ENCODE measurements at places on chromosomes 1 and 21.

- DNase-seq: peak; percentile 12
Measured at GRCh38 chr1:31789259-31790065, 25.3 kb upstream of the ADGRB2 start.

DNA sequence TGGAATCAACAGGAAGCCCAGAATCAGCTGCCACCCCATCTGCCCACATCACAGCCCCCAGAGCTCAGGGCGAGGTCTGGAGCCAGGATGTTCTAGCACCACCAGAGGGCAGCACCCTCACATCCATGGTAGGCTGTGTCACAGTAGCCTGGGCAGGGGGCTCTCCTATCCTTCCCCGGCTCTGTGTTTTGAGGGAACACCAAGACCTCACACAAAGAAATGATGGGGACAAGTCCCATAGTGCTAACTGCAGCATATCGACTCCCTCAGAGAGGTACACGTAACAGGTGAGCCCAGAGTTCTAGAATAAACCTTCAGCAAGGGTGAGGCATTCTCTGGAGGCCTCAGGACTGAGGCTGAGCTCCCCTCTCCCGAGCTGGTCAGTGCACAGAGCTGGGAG lies 2.3 kb upstream of the KCNC4 start:
- peak; percentile 14 for DNase-seq

DNA sequence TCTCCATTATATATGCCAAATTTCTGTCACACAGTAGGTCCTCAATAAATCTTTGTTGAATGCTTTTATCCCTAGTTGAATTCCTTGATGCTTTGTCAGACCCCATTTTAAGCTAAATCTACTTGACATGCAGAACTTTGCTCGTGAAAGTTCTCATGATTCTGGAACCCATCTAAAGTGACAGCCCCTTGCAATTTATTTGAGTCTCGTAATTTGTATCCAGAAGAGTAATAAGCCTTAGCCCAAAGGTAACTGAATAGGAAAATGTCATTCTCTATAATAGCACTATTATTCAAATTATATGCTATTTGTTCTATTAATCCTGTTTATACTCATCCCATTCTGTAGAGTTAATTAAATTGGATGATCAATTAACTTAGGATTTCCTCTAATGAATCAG lies 466.6 kb upstream of the OLFM3 start:
- no peak for DNase-seq

DNA sequence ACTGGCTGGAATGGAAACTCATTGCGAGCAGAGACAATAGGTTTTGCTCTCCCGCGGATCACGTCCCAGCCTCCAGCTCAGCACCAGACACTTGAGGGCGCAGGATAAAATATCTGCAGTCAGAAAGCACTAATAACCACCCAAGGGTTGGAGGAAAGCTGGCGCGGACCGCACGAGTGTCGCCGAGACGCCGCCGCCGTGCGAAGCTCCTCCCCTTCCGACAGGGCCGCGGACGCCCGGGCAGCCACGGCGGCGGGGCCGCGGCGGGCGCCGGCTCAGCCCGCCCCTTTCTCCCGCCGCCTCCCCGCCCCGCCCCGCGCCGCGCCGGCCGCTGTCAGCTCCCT lies at the start of gene CMPK1:
TSS of gene CMPK1 (plus strand) at position 213 of the 344 bp plus-strand sequence. CDS start 156 bp downstream, outside the sequence.
- DNase-seq: peak; percentile 66

DNA sequence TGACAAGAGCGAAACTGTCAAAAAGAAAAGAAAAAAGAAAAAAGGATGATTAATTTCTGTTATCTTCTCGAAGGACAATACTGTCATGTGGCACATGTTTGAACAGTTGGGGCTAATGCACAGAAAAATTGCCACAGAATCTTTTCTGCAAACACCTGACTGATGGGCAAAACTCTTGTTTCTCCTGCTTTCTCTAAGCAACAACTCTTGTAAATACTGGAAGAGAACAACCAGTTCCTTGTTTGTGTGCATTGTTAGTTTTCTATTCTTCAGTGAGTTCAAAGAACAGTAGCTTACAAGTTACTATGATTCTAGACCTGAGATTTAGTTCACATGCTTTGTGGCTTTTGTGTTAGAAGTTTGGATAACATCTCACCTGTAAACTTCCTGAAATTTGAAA lies 60.7 kb downstream of the CDC14A start:
- no peak for DNase-seq

GRCh38 chr1:239337799-239338430 lies 48.5 kb upstream of the CHRM3 start:
- DNase-seq: no peak

- no peak for DNase-seq
Measured at GRCh38 chr21:45039317-45040156, 34.8 kb upstream of the ADARB1 start.

DNA sequence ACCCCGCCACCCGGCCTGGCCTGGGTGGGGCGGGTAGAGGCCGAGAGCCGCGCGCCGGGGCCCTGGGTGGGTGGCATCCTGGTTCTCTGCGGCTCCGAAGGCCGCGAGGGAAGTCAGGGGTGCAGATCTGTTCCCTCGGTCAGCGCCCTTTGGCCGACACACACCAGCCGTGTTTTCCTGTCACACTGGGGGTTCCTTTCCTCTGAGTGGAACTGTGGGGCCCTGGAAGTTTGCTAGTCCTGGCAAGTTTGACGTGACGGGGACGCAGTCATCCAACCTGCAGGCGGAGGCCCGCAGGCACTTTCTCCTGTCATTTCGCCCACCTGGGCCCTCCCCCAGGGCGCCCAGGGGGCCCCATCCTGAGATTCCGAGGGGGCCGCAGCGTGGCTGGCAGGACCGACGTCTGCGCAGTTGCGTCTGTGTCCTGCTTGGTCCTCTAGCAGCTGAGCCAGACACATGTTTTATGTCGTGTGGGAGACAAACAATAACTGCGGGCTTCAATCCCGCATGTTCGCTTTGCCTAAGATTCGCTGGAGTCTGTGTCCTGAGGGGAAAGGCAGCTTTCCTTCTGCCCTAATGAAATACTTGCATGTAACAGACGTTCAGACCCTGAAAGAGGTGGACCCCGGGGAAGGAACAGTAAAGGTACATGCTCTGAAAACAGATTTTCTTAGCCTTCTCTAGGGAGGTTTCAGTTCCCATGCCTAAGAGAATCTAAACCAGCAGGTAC lies 1.5 kb downstream of the FAM163A start:
- no peak for DNase-seq

DNA sequence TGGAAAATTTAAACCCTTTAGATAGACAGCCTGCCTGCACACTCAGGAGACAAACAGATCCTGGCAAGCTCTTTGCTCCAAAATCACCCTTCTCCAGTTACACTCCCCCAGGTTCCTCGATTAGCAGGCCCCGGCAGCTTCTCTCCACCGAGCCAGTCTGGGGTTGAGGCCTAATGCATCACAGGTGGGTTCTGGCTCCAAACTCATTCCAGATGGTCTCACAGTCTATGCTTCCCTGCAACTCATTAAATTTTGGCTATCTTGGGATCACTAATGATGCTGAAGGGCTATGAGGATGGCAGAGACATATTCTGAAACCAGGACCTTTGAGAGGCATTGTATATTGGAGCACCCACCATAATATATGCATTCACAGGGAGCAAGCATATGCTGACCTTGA lies 559.8 kb upstream of the USP24 start:
- peak; percentile 83 for DNase-seq

GRCh38 chr1:226185141-226186036 lies 1.2 kb downstream of the ACBD3 start:
- no peak for DNase-seq
